ENCODE measurements at places on chromosomes 3 and 15.
A peak's percentile ranks its signal among the peaks of the same experiment; 100 is the strongest.

GRCh38 chr3:78183906-78184599 is 1144.2 kb downstream of the ROBO2 start:
- DNase-seq, result no peak

GRCh38 chr15:69979262-69979661 is 118.5 kb downstream of the TLE3 start:
- peak; percentile 71 for DNase-seq

GRCh38 chr15:71185706-71186105 is 70.4 kb downstream of the THSD4 start:
- no peak for DNase-seq

DNA sequence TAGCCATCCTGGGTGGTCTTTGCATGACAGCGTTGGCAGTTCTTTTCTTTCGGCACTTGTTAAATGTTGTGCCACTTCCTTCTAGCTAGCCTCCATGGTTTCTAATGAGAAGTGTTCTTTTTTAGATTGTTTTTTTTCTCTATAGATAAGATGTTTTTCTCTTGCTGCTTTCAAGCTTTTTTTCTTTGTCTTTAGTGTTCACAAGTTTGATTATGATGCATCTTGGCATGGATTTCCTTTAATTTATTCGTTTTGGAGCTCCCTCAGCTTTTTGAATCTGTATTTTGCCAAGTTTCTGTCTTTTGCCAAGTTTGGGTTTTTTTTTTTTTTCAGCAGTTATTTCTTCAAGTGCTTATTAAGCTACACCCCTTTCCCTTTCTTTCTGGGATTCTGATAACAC is 53.1 kb downstream of the TM2D3 start:
- no peak for DNase-seq

GRCh38 chr3:5055357-5056110 is 66.6 kb upstream of the ARL8B start:
- DNase-seq, result no peak

DNA sequence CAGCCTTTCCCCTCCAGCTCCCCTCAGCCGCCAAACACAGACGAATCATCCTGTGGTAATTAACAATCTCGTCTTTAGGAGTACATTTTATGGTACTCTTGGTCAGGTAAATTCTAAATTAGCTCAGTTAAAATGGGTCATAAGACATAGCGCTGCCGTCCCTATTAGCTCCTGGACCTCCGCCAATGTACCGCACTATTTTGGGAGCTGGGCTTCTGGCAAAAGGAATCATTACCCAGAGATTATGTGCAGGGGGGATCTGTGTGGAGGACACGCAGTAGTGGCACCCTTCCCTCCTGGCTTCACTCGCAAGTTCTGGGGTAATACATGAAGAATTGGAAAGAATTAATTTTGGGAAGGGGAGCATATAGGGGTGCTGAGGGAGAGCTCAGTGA is 68.6 kb upstream of the ONECUT1 start:
- no peak for DNase-seq

- no peak for DNase-seq
Observed at GRCh38 chr3:114389156-114389555, 95.3 kb downstream of the TIGIT start.

GRCh38 chr3:154584974-154585373 is 155.0 kb upstream of the GPR149 start:
- DNase-seq, result no peak

- no peak for DNase-seq
Observed at GRCh38 chr3:11136830-11137626, 17.3 kb upstream of the HRH1 start.

GRCh38 chr15:28106294-28107110 is 7.4 kb upstream of the OCA2 start:
- peak; percentile 60 for DNase-seq

GRCh38 chr15:101411085-101411484 is 78.4 kb downstream of the PCSK6 start:
- no peak for DNase-seq

DNA sequence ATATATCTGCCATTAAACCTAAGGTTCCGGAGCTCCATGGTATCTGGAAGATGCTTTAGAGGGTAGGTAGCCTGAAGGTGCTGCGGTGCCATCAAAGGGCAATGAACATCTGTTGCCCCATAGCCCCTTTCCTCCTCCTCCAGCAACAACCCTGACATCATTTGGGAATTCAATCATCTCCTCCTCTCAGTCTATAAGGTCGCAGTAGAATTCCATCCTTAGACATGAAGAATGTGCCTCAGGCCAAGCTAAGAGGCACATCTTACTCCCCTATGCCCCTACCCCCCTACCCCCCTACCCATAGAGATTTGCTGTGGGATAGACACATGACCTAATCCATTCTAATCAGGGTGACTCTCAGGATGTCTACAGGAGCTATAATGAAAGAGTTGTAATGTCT is 1099.7 kb upstream of the CFAP20DC start:
- DNase-seq, result no peak

DNA sequence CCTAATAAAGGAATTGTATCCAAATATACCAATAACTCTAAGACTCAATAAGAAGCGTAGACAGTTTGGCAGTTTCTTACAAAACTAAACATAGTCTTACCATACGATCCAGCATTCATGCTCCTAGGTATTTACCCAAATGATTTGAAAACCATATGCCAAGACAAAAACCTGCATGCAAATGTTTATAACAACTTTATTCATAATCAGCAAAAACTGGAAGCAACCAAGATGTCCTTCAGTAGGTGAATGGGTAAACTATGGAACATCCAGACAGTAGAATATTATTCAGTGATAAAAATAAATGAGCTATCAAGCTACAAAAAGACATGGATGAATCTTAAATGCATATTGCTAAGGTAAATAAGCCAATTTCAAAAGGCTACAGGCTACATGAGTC is 58.4 kb downstream of the SYN2 start:
- DNase-seq, result no peak

DNA sequence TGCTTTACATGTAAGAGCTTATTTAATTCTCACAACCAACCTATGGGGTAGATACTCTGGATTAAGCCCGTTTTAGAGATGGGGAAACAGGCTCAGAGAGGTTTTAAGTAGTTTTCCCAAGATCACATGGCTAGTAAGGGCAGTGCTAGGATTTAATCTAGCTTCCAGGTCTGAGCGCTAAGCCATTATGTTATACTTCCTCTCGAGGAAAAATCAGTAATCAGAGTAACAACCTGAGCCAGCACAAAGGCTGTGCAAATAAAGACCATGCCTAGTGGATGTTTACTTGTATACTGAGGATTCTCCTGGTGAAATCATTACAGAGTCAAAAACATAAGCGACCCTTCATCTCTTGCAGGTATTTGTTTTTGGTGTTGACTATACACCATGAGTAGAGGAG is 9.0 kb downstream of the FSTL1 start:
- no peak for DNase-seq

DNA sequence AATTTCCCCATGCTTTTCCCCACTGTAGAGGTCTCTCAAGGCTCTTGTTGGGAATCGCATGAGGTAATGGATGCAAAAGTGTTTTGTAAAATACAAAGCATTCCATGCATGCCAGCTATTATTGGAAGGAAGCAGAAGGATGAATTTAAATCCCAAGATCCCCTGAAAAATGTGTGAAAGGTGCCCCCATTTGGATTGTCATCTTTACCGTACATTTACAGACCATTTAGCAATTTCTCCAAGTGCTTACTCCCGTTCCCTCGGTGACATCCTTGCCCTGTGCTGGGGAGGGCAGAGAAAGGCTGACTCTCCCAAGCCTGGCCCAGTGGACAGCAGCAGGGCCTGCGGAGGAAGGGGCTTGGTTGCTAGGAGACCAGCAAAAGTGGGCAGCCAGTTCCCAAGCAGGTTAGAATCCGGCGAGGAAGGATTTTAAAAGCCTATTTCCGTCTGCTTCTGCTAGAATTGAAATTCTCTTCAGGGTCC is 31.1 kb upstream of the NEO1 start:
- no peak for DNase-seq

GRCh38 chr15:47983533-47983932 is 137.3 kb upstream of the SLC24A5 start:
- DNase-seq, result no peak

DNA sequence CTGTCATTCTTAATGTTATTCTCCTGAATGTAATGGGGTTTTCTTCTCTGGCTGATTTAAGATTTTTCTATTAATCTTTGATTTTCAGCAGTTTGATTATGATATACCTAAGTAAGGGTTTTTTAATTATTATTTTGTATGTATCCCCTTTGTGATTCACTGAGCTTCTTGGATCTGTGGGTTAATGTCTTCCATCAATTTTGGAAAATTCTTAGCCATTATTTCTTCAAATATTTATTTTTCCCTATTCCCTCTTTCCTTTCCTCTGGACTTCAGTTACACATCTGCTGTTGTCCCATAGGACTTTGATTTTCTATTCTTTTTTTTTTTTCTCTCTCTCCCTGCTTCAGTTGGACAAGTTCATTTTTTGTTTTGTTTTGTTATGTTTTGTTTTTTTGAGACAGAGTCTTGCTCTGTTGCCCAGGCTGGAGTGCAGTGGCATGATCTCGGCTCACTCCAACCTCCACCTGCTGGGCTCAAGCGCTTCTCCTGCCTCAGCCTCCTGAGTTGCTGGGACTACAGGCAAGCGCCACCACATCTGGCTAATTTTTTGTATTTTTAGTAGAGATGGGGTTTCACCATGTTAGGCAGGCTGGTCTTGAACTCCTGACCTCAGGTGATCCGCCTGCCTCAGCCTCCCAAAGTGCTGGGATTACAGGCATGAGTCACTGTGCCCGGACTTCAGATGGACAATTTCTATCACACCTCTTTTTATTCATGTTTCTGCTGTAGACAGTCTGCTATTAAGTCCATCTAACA is 40.6 kb downstream of the XYLB start:
- no peak for DNase-seq

- DNase-seq, result no peak
Observed at GRCh38 chr3:13174011-13174802, 101.0 kb upstream of the IQSEC1 start.
